Right lobe of liver (tissue), 6 donors: ENCODE measurements at places on chromosomes 4 and X. TPM values are rescaled to one million over a fixed set of nuclear protein-coding genes. Genes with fewer than 3 reads are reported as not detected.
A peak's percentile ranks its signal among the peaks of the same experiment; 100 is the strongest.

The ENAM gene
- total RNA-seq: 0.82 TPM

The FABP2 gene
- not detected for total RNA-seq

The ADGRA3 gene
- total RNA-seq: 78.7 TPM

The NAP1L3 gene
- total RNA-seq: 0.19 TPM

The CPLX1 gene
- total RNA-seq: 2.6 TPM

The FAAH2 gene
- total RNA-seq: 9.5 TPM

- DNase-seq: no peak
These were observed 29.2 kb downstream of the SLAIN2 start for GRCh38 chr4:48370260-48371134.

- no peak for DNase-seq
These were observed 14.6 kb downstream of the SMIM31 start for GRCh38 chr4:164768516-164768915.

DNA sequence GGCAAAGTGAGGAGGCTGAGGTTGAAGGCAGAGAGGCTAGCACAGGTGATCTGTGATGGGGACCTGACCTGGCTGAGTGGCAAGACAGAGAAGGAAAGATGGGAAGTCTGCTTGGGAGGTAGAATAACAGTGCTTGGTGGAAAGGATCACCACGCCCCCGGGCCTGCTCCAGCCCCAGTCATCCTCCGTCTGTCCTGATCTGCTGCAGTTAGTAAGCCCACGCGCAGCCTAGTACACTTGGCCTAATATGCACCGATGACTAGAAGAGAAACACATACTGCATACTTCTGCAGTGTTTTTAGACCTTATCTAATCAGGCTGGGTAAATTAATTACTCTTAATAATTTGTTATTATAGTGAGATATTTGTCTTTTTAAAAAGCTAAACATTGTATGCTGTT is 103.7 kb upstream of the KLF3 start:
- DNase-seq: no peak

DNA sequence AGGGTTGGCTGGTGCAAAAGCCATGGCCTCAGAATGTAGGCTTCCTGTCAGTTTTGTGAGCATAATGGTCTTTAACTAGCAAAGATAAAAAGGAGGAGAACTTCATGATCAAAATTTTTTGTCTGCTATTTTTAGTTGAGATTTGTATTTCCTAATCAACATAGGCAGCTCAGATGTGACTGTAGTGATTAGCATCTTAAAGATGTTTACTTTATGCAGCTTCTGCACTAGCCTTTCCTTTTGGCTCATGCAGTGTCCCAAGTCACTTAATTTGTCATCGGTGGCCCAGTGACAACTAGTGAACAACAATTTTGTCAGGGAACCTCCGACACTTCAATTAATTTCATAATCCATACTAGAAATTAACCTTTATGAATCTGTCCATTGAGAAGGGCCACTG is 109.8 kb downstream of the CEP135 start:
- DNase-seq: no peak

DNA sequence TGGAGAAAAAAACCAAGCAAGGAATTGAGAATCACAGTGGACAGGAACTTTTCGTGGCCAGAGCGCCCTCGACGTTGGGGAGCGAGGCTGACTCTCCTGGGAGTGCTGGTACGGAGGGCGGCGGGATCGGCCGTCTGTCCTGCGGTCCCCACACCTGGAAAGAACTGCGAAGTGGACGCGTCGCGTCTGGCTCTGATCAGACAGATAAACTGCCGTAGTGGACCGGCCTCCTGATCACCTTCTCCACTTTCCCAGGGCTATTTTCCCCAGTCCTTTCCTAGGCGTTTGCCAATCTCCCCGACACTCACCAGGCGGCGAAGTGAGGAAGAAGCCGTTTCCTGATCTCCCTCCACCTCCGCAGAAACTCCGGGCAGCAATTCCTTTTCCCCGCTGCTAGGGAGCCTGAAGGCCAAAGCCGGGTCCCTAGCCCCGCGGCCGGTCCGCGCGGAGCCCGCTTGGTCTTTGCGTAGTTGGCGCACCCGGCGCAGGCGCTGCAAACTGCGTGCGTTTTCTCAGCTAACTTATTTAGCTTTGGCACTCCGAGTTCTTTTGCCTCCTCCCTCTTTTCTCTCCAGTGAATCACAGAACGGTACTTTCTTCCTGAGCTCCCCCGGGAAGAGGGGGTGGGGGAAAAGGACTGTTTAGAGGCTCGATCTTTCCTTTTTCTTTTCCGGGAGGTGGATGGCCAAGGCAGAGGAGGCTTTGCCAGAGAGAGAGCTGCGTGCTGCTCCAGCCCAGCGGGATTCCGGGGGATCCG is at the start of gene ARSJ:
ARSJ (minus strand) TSS at position 500 of the 757 bp plus-strand sequence. CDS start 813 bp downstream, outside the sequence.
- DNase-seq: peak; percentile 66

DNA sequence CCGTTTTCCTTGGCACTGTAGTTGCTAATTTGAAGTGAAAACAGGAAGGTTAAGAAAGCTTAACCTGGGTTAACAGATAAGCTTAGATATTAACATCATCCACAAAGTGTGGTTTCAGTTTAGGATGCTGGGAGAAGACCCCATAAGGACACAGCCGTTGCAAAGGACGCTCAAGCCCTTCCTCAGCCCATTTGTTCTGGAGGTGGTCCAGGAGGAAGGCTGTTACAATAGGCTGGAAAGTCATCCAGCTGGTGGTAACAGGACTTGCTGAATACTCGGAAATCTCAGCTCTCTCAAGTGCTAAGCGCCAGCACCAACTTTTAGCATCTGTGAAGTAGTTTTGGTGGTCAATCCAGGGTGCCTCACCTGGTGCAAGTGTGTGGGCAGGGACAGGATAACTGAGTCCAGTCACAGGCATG is 14.2 kb downstream of the CHST7 start:
- no peak for DNase-seq

DNA sequence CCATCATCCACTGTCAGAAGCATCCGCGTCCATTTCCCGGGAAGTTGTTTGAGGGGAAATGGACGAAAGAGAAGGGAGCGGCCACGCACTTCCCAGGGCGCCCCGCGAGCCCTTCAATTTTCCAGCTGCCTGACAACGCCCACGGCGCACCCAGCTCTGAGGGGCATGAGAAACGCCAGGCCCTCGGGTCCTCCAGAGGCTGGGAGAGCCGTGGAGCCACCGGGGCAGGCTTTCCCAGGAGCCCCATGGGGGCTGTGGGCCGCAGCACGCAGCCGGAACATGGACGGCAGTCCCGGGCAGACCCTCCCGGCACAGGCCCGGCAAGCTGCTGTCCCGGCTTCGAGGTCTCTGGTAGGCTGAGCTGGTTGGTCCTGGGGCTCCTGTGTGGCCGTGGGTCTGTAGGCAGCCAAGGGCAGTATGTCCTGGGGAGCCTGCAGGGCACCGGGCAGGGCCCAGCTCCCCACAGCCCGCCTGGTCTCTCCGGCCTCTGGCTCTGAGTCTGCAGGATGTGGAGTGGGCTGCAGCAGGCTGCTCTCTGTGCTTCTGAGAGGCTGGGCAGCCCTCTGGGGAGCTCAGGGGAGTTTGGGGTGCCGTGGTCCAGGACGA is 115.2 kb downstream of the FAM53A start:
- no peak for DNase-seq

DNA sequence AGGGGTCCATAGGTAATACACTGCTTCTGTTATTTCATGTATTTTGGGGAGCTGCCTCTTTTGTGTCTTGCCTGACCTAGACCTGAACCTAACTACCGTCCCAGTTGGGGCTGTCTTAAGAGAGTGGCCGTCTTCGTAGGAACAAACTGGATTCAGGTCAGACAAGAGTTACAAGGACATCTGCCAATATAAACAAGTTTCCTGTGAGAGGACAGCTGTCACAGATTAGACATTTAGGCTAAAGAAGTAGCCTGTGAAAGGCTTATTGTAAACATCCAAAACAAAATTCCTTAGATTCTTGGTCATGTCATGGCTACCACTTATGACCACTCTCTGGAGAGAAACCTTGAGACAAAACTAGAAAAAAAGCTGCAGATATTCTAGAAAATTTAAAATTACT is 797.6 kb upstream of the AADAT start:
- no peak for DNase-seq

DNA sequence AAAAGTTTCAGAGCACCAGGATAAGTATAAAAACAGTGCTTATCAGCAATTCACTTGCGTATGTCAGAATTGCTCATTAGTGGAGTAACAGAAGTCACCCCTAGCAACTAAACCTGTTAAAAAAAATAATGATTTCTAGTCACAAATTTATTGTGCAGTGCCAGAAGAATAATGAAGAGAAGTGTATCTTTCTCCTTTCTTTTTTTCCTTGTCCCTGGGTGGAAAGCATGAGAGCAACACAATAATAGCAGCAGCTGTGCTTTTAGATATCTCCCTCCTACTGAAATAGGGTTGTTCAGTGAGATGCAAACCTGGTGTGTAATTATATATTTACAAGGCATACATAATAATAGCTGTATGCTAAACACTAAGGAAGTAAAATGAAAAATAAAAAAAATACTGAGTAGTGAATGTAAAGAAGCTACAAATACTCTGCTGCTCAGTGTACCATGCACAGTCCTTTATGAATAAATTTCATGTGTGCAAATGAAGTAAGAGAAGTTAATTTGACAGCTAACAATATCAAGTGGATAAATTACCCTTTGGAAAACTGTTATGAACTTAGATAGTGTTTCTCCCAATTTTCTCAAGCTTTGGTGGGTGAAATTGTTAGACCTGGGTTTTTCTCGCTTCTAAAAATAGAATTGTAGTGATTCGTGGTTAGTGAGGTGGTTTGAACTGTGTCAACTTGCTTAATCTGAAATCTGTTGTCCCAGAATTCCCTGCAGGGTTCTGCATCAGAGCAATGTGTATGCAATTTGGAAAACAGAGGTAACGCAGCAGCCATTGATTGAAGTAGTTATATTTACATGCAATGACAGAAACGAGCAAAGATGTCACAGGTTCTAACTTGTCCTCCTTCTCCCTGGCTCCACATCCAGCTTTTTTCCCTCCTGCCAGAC is 125.7 kb upstream of the NDST3 start:
- no peak for DNase-seq

- DNase-seq: no peak
These were observed 83.7 kb downstream of the FREM3 start for GRCh38 chr4:143616771-143617170.

GRCh38 chr4:152605031-152605430 is 69.1 kb upstream of the FBXW7 start:
- no peak for DNase-seq

DNA sequence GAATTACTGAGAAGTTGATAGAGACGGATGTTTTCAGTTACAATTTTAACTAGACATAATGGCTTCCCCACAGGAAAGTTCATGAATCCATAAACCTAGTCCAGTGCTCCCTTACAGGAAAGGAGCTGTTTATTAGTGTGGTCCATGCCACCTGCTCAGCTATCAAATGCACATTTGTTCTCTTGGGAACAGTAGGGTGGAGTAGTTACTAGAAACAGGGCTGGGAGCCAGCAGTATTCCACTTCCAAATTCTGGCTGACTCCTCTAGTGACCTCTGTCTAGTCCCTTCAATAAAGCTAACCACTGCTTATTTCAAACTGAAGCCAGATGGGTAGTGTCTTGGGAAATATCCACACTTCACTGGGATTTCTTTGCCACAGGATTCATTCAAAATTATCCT is 88.4 kb upstream of the TLL1 start:
- no peak for DNase-seq

DNA sequence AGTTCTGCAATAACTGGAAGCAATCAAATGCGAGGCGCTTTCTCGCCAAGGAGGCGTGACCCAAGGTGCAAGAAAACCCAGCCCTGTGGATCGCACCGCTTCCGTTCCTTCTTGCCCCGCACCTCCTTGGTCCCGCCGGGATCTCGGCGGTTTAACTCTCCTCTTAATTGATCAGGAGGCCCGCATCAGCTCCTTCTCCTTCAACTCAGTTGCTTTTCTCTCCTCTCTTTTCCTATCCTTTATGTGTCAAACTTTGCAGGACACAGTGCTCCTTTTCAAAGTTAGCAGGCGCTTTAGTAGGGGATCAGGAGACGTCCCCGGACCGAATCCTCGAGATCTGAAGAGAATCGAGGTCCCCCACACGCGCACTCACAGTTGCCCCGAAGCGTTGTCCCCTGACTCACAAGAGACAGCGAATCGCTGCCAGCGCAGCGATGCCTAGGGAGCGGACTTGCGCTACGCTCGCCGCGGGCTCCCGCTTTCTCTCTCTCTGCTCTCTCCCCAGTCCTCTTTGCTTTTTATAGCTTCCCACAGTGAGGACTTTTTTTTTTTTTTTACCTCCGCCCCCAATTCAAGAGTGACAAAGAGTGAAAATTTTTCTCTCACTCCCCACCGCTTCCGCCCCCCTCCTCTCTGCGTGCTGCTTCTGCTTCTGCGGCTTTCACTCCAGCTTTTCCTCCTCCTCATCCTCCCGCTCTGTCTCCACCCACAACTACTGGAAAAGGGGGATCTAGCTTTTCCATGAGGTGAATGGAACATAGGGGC is at the start of gene DKK2:
DKK2 (minus strand) TSS at position 495 of the 765 bp plus-strand sequence. CDS start 722 bp downstream, outside the sequence.
- no peak for DNase-seq

GRCh38 chrX:101759000-101759399 is 99.3 kb upstream of the ARMCX2 start:
- peak; percentile 22 for DNase-seq

GRCh38 chrX:48890296-48890925 is 7.2 kb downstream of the TIMM17B start:
- no peak for DNase-seq

GRCh38 chr4:129208481-129208880 is 112.5 kb downstream of the C4orf33 start:
- DNase-seq: no peak

- DNase-seq: no peak
These were observed 94.4 kb downstream of the SCD5 start for GRCh38 chr4:82704156-82704555.

DNA sequence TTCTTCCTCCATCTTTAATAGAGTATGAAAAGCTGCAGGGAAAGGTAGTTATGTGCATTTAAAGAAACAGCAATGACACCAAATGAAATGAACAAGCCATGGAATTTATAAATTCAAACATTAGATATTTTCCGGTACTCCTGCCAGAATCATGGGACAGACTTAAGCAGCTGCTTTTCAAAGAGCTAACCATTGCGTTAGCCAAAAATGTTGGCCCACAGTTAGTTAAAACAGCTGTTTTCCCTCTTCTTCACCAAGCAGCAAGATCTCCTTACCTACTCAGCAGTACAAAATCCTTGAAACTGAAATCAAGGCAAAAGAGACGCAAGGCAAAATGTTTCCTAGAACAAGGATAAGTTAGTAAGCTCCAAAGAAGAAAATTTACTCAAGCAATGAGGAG is 64.0 kb downstream of the MANBA start:
- DNase-seq: no peak

DNA sequence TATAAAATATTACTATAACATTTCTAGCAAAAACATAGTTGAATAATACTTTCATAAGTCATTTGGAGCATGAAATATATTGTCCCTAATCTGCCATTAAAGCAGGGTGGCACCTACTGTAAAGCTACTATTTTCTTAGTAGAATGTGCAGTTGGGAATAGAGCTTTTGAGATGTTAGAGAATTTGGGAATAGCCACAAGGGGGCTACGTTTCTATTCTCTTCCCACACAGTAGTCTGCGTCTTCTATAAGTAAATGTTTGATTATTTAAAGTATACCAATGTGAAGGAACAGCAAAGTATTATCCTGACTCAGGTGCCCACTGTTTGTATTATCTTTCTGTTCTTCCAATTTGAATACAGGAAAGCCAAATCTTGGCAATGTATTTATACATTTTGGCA is 323.2 kb upstream of the GIMD1 start:
- no peak for DNase-seq
